ENCODE measurements at places on chromosomes 2 and 18.

DNA sequence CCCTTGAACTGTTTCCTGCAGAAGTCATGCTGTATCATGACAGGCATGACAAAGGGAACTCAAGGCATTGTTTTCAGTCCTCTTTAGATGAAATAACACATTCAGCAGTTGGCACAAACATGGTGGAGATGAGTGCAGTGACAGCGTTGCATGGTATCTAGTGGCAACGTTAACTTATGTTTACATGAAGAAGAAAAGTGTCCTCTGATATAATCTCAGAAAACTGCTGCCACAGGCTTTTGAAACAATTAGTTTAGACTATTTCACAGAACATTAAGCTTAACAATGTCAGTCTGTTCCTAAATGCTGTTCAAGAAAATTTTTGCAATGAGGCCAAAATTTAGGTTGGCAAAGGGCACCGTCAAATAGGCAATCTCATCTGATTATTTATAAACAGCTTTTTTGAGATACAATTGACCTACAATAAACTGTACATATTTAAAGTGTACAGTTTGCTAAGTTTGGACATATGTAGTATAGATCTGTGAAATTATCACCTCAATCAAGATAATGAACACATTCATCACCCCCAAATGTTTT is 64.7 kb downstream of the LYPD6B start:
- no peak for DNase-seq

DNA sequence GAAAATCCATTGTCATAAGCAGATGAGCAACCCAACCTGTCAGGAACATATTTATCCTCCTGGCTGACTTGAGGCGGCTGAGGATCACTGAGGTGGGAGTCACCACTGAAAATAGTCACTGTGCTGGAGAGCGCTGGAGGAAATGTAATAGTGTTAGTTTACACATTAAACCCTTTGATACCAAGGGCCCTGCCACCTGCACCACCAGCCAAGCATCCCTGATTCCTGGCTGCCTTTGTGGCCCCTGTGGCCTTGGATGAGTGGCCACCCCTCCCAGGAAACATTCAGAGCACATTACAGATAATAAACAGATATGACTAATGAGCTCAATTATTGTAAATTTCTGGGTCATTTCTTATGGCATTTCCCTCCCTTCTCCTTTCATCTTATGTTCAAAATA is 105.9 kb downstream of the LYPD1 start:
- no peak for DNase-seq

DNA sequence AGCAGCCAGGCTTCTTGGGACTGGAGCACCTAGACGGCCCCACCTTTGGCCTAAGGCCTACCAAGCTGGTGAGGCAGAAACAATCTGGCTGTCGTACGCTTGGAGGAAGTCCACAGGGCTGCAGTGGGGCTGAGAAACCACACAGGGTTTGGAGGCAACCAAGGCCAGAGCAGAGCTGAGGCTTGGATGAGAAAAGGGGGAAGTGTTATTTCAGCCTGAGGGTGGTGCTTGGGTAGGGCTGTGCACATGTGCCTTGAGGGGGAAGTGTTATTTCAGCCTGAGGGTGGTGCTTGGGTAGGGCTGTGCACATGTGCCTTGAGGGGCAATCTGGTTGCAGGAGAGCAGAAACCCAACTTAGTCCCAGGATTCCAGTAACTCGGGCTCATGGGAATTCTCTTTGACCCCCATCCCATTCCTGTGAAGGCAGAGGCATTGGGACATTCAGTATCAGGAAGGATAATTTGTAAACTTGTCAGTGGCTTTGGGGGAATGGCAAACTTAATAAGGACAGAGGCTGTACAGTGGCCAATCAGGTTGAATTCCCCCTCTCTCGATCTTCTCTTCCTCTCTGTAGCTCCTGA is 971 bp upstream of the FBXO41 start:
- no peak for DNase-seq

- no peak for DNase-seq
Measured at GRCh38 chr18:27353273-27353672, 168.2 kb upstream of the CHST9 start.

DNA sequence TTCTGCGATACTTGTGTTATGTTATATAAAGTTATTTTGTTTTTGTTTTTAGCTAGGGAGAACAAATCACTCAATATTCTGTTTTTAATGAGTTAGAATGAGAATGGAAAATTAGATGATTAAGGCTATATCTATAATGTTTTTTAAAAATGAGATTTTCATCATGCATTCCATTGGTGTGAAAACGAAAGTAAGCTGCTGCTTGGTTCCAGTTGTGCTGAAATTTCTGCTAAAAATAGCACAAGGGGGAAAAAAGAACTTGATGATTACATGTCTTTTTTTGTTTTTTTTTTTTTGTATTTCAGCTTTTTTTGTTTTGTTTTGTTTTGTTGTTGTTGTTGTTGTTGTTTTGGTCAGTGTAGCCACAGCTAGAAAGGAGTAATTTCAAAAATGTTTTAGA is 242.6 kb upstream of the KCNJ3 start:
- DNase-seq = no peak

DNA sequence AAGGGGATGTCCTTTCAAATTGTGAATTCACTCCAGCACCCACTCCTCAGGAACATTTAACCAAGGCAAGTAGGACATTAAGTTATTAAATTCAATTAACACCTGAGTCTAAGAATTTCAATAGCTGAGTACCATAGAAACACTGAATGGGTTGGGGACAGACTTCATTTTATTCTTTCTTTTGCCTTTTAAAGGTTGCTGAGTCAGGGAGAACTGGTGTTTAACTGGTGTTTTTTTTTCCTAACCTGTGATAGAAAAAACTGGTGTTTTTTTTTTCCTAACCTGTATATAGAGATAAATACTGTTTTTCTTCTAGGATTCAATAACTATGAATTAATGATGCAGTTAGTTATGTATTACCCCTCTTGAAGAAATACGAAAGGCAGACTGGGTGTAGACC is 38.9 kb downstream of the TTC27 start:
- DNase-seq = no peak

DNA sequence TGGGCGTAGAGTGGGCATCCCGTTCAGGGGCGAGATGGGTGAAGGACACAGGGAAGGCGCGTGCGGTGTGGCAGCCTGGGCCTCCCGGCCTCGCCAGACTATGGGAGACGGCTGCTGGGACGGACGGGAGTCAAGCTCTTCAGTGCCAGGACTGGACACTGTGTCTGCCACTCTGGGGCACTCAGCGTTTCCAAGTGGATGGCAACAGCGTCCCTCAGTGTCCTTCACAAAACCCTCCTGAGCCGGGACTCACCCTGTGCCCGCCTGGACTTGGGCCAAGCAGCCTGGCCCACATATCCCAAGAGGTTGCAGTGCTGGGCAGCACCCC is 16.3 kb upstream of the BOK start:
- no peak for DNase-seq

DNA sequence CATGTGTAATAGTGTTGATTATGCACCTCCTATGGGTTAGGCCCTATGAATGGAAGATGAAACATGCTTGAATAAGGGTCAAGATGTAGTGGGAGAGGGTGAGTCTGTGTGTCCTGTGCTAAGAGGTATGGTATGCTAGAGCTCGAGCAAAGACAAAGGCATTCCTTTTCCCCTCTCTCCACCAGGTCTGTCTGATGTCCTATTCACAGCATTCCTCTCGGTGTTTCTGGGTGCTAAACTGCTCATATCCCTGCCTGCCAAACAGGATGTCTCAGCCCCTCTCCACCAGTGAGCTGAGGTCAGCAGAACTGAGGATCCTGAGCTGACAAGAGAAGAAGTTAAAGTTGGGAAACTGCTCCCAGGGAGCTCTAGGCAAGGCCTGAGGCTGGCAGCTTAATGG is 344.9 kb downstream of the TSN start:
- DNase-seq = no peak

DNA sequence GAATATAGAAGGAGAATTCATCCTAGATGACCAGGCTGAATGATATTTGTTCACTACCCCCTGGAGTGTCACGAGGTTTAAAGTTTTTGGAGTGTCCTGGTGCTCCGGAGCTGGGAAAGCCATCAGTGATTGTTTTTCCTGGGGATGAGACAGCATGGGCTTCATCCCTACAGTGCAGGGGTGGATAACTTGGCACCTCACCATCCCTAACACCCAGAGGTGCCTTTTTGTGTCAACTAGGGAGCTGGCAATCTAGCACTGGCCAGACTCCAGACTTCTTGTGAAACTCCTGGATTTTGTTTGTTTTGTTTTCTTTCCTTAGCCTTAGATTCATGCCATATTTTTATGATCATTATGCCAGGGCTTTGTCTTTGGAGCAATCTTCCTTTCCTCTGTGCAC is 164.8 kb downstream of the PRKCE start:
- no peak for DNase-seq

DNA sequence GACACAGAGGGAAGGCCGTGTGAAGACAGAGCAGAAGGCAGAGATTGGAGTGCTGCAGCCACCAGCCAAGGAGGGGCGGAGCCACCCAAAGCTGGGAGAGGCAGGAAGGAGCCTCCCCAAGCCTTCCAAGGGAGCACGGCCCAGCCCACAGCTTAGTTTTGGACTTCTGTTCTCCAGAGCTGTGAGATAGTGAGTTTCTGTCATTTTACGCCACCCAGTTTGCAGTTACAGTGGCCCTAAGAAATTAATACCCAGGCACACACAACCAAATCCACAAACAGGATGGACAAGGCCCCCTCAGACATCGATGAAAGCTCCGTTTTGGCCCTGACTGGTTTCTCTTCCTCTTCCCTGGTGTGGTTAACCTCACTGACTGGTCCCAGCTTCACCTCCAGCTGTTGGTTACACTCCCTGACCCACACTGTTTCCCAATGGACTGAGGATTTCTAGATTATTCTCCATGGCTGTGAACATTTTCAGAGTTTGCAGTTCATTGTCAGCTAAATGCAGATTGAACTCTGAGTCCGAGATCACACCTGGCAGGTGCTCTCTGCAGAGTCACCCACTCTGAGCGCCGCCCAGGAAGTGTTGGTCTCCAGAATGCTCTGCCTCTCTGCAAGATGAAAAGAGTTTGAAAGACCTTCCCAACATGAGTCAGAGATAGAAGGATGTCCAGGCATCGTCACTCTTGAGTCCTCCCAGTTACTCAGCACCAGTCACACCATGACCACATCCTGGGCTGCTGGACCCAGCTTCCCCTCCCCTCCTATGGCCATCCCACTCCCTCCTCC is 100.2 kb downstream of the TWIST2 start:
- DNase-seq = peak; percentile 3

- DNase-seq = no peak
Measured at GRCh38 chr2:235627682-235628081, 133.8 kb downstream of the AGAP1 start.

DNA sequence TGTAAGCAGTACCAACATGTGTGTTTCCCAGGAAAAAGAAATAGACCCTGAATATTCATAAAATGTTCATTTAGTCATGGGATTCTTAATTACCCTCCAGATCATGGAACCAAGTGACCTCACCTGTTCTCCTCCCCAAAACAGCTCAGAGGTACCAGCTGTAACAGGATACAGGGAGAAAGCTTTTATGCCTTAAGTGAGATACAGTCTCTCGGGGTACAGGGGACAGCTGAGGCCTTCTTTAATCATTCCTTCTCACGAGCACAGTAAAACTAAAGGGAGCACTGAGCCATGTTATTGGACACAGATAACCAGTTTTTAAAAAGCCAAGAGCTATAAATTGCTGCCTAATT is 16.6 kb downstream of the EPHA4 start:
- DNase-seq = no peak

- DNase-seq = peak; percentile 76
Measured at GRCh38 chr2:70124983-70125480, 37.8 kb downstream of the PCBP1 start.

DNA sequence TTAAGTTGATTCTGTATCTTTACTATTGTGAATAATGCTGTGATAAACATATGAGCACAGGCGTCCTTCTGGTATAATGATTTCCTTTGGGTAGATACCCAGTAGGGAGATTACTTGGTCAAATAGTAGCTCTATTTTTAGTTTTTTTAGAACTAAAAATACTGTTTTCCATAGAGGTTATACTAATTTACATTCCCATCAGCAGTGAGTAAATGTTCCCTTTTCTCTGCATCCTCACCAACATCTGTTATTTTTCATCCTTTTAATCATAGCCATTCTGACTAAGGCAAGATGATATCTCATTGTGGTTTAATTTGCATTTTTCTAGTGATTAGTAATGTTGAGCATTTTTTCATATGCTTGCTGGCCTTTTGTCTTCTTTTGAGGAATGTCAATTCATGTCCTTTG is 35.1 kb downstream of the PMS1 start:
- no peak for DNase-seq

DNA sequence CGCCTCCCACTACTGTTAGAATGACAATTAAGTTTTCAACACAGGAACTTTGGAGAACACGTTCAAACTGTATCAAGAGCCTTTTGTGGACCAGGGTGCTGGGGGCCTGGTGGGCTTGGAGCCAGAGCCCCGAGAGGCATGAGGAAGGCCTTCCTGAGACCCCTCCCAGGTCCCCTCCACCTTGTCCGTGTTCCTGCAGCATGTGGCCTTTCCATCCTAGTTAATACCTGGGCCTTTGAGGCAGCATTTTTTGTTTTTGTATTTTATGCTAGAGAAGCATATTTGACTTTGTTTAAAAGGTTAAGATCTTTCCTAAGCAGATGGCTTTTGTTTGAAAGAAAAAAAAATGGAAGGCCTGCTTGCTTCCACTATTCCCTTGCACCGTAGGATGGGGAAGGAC is 68.0 kb downstream of the INPP4A start:
- DNase-seq = no peak

- DNase-seq = peak; percentile 81
Measured at GRCh38 chr2:230643576-230644291, 68.9 kb upstream of the CAB39 start.

DNA sequence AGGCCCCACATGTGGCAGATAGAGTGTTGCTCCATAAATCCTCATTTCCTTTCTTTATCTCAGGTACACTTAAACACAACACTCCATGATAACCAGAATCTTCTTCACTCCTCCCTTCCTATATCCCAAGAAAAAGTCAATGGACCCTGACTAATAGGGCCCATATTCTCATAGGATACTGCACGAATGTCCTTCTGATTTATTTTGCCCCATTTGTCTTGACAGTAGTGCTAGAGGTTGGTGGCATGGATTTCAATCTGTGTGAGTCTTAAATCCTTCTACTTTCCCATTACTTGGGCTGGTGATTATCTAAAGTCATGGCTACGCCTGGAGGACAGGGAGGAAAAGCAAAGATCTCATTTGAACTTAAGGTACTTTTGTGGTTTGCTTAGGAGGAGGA is 156.0 kb downstream of the ACOXL start:
- no peak for DNase-seq

GRCh38 chr2:168624028-168624427 is 168.0 kb downstream of the CERS6 start:
- DNase-seq = no peak

DNA sequence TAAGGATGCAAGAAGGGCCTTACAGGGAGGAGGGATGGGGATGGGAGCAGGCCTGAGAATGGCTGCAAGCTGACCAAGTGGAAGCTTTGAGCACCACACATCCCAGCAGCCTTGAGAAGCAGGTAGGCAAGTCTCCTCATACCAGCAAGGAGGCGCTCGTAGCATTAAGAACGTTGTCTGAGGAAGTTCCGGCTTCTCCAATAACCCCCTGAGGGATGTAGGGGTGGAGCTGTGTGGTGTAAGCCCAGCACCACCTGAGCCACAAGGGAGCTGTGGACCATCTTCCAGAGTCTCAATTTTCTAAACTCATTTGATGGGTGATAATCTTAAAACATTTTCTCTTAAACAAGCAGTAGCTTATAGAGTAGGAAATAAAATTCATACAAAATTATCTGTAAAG is 50.6 kb downstream of the ST3GAL5 start:
- no peak for DNase-seq

Measured in activated T-cell treated with anti-CD3 and anti-CD28 coated beads, Interleukin-2, amount 50 U/mL, for 48 hours (primary cell).